ENCODE measurements at places on chromosomes 6 and 20.

DNA sequence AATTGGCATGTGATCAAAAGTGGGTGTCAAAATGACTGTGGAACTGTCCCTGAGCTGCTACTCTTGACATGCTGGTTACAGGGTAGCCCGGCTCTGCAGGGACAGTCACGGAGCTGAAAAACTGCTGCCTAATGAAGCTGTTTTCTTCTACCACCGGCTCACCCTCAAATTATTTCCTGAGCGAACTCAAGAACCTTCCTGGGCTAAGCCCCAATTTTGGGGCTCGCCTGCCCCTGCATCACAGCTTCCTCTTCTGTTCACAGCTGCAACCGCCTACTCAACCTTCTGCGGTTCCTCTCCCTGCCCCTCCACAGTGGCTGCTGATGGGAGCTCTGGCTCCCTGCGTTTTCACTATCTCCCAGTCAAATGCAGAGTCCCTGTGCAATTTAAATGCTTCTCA lies 110.8 kb upstream of the MLN start:
- no peak for DNase-seq

- DNase-seq = no peak
Observed at GRCh38 chr6:44561832-44562665, 174.5 kb downstream of the CDC5L start.

GRCh38 chr6:127328043-127328609 lies 15.3 kb downstream of the ECHDC1 start:
- DNase-seq = no peak

DNA sequence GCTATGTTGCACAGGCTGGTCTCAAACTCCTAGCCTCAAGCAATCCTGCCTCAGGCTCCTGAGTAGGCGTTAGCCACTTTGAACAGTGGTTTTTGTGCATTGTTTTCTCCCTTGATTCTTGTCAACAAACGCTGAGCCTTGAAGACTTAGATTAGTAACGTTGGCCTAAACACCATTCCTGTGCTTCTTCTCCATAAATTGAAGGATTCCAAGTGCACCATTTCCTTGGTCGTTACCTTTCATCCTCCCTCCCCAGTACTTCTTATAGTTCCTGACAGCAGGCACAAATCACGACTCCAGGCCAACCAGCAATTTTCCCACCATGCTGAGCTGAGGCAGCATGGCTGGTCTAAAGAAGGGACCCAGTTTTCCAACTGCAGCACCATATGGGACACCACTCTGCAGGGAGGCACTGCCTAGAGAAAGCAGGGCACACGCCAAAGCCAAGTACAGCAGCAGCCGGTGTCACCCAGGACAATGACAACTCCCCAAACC lies 8.9 kb downstream of the RPS10 start:
- DNase-seq = no peak

DNA sequence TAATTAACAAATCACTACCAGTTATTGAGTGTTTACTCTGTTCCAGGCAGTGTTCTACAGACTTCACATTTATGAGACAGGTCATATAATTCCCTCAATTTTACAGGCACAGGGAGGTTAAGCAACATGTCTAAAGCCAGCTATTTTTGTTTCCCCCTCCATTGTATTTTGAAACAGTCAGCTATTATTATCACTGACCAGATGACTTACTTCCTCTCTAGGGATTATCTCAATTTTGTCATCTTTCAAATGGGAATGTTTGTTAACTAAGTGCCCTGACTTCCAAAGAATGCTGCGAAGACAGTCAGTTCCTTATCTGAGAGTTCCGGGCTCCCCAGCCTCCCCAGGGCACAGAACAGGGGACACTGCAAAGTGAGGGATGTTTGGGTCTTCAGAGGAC lies 5.6 kb upstream of the CNPY3 start:
- DNase-seq = no peak

DNA sequence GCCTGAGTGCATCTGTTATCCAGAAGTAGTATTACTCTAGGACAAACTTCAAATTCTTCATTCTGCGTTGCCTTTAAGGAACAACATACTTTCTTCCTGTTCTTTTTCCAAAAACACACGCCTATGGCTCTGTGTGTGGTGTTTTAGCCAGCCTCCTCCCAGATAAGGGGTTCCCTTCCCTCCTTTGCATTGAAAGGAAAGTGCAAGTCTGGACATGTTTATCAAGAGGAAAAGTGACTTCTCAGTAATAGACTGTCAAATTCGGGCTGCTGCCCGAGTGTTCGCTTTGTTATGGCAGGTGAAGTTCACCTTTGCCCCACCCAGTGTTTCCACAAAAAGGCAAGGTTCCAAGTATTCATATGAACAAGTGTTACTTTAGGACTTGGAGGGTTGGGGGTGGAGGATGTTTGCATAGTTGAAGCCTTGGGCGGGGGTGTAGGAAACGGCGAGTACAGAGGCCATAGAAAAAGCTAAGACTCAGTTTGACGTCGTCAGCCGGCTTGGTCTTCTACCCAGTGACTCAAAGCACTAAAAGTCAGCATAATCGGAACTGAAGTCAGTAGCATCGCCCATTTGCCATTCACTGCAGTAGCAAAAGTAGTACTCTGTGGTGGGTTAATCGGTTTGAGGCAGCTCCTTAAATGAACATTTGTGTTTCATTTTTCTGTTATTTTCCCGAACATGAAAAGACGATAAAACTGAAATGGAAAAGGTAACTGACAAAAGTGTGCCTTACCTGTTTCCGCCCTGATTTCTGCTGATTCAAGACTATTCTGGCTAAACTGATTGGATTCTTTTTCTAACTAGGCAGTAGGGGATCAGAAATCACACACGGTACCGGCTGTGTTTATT lies 12.5 kb downstream of the PRDM1 start:
- DNase-seq = no peak

- no peak for DNase-seq
Observed at GRCh38 chr20:19021406-19022117, 190.9 kb upstream of the SLC24A3 start.

- no peak for DNase-seq
Observed at GRCh38 chr6:90187437-90188121, 109.1 kb downstream of the BACH2 start.

- no peak for DNase-seq
Observed at GRCh38 chr6:155247618-155248007, 16.2 kb upstream of the CLDN20 start.

- peak; percentile 73 for DNase-seq
Observed at GRCh38 chr20:63495741-63496595, 2.9 kb downstream of the EEF1A2 start.

DNA sequence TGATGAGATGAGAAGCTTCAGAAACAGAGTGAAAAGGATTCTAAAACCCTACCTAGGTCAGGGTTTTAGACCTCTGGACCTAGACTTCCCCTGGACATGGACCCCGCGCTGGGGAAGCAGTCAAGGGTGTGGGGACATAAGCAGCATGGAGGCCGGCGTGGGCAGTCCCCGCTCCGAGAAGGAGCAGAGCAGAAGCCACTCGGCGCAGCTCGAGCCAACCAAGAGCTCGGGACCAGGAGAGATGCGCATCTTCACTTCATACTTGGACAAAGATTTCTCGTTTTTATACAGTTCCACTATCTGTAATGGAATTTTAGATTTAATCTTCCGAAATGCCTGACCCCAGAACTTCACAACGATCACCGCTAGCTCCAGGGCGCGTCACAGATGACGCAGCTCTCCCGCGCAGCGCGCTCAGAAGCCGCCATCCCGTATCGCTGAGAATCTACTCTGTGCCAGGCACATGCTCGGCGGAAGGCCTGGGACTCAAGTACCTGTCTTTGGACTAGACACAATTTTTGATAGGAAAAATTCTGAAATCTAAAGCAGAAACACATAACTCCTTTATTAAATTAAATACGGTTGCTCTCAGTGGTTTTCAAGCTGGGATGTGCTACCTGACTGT lies 60.3 kb downstream of the WDR27 start:
- no peak for DNase-seq

- no peak for DNase-seq
Observed at GRCh38 chr6:34093206-34093605, 52.7 kb downstream of the GRM4 start.

DNA sequence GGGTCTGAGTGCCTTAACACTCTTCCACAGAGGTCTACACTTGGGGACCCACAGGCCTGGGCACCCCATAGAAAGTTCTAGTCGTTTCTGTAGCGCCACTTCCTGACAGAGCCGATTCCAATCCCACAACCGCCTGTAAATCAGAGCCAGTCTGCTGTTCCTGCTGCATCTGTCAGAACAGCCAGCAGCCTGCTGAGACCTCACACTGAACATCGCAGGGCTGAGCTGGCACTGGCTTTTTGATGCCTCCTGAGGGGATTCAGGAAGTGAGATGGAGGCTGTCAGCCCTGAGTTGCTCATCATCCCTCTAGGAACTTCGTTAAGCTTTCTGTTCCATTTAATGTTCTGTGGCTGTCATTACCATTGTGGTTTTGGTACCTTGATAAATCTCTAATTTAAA lies 48.9 kb downstream of the DCBLD1 start:
- DNase-seq = no peak

- DNase-seq = no peak
Observed at GRCh38 chr6:33908025-33908424, 104.2 kb upstream of the MLN start.

DNA sequence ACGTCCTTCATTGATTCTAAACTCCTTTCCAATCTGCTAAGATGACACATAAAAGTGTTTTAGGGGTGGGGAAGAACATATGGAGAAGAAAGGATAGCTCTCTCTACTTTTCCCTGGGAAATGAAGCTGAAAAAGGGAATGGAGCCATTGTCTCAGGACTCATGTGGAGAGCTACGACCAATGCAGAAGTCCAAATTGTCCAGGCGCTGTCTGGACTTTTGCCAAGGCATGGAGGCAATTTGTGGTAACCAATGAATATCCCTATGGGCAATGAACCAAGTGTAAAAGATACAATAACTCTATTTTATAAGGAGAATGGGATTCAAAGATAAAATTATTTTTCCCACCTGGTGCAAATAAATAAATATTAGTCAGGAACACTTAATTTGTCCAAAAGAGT lies 16.1 kb downstream of the FBXL4 start:
- DNase-seq = peak; percentile 14

- DNase-seq = no peak
Observed at GRCh38 chr20:55172310-55173002, 697.1 kb downstream of the DOK5 start.

DNA sequence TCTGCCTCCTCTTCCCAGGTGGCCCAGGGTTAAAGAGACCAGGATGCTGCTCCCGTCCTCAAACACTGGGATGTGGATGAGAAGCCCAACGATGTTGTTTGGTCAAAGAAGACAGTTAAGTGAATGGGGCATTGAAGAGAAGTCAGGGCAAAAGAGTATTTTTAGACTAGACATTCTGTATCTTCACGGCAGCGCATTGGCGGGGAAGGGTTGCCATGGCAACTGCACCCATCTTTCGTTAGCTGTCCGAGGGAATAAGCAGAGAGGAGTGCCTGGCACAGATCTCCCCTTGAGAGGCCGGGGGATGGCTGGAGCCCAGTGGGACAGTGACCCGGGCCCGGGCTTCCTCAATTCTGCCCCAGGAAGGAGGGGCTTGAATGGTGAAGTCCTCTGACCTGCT lies 56.4 kb upstream of the GPR31 start:
- no peak for DNase-seq

DNA sequence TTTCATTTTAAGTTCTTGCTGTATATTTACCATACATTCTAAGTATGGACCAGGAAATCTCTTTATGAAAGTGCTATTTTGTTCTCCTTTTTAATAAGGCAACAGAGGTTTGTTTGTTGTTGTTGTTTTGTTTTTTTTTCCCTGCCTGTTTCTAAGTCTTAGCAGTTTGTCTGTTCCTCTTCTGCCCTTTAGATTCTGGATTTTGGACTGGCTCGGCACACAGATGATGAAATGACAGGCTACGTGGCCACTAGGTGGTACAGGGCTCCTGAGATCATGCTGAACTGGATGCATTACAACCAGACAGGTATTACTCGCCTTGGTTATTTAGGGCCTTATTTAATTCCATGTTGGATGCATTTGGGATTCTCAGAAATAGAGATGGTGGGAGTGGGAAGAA lies 48.0 kb downstream of the MAPK14 start:
- DNase-seq = no peak

DNA sequence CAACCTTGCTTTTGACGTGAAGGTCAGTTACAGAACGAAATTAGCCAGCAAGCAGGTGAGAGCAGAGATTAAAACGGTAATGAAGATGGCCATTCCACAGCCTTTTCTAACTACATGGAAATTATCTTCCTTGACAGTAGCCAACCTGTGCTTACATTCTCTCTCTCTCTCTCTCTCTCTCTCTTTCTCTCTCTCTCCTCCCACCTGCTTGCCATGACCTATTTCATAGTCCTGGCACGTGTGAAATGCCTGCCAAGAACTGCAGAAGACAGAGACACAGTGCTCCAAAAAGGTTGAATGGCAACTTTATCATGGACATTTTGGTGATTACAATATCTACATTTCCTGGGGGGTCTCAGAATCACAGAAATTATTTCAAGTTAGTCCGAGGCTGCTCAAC lies 38.5 kb upstream of the SALL4 start:
- DNase-seq = no peak
